Purkinje cell (primary cell): ENCODE measurements at places on chromosomes 3 and 15. TPM values are rescaled to one million over a fixed set of nuclear protein-coding genes. Genes with fewer than 3 reads are reported as not detected.

Gene VPS39
- polyA plus RNA-seq = 22.1 and 29.9 TPM in 2 replicates

Gene SGO1
- 0.95 and 1.9 TPM in 2 replicates for polyA plus RNA-seq

Gene UPK1B
- polyA plus RNA-seq = not detected in 2 replicates

Gene SPESP1
- 2.8 and 22.1 TPM in 2 replicates for polyA plus RNA-seq

Gene DET1
- 1.4 and 2.1 TPM in 2 replicates for polyA plus RNA-seq

Gene SCN11A
- 0.66 and 0.69 TPM in 2 replicates for polyA plus RNA-seq

Gene CHRM5
- polyA plus RNA-seq = not detected in 2 replicates

Gene TMEM212
- not detected in 2 replicates for polyA plus RNA-seq

Gene BFSP2
- polyA plus RNA-seq = not detected in 2 replicates

Gene ZNF80
- polyA plus RNA-seq = 0.31 TPM in 1 of 2 replicates, not detected in the other

Gene POPDC2
- not detected in 2 replicates for polyA plus RNA-seq

Gene CCDC39
- polyA plus RNA-seq = 2.8 and 3.5 TPM in 2 replicates

Gene DUOX1
- polyA plus RNA-seq = not detected in 2 replicates

Gene NDUFAF3
- polyA plus RNA-seq = 158 and 201 TPM in 2 replicates

Gene PODXL2
- 3.2 TPM in 2 replicates for polyA plus RNA-seq

Gene TMEM42
- 17.5 and 20.8 TPM in 2 replicates for polyA plus RNA-seq

Gene CDAN1
- 0.27 and 2.2 TPM in 2 replicates for polyA plus RNA-seq

Gene DCP1A
- 6.1 and 7.7 TPM in 2 replicates for polyA plus RNA-seq

Gene CCDC80
- polyA plus RNA-seq = 6.9 and 15.4 TPM in 2 replicates

Gene COL6A6
- polyA plus RNA-seq = 0.27 TPM in 1 of 2 replicates, not detected in the other

Gene P2RY13
- polyA plus RNA-seq = 0.69 and 2.4 TPM in 2 replicates

Gene CTXN2
- polyA plus RNA-seq = 3.8 and 4.9 TPM in 2 replicates

Gene RETNLB
- not detected in 2 replicates for polyA plus RNA-seq

Gene ARL6IP5
- polyA plus RNA-seq = 241 and 392 TPM in 2 replicates

Gene TCTA
- 7.7 and 9.9 TPM in 2 replicates for polyA plus RNA-seq

Gene RAB6B
- polyA plus RNA-seq = 4.5 and 25.3 TPM in 2 replicates

Gene KBTBD13
- not detected in 2 replicates for polyA plus RNA-seq

Gene PGBD4
- polyA plus RNA-seq = 1.9 and 2.9 TPM in 2 replicates

Gene ITPKA
- polyA plus RNA-seq = 44.5 and 59.6 TPM in 2 replicates

Gene GMNC
- polyA plus RNA-seq = 6.7 and 9.8 TPM in 2 replicates

Gene ISLR
- 1.6 and 3.0 TPM in 2 replicates for polyA plus RNA-seq

Gene LSG1
- polyA plus RNA-seq = 14.7 and 17.7 TPM in 2 replicates

Gene FAM107A
- polyA plus RNA-seq = 13.8 and 16.7 TPM in 2 replicates

Gene ASB7
- 2.4 and 5.6 TPM in 2 replicates for polyA plus RNA-seq
